ENCODE measurements at places on chromosomes 4 and X.

GRCh38 chr4:2940267-2941137 lies 22.7 kb downstream of the NOP14 start:
- no peak for DNase-seq

DNA sequence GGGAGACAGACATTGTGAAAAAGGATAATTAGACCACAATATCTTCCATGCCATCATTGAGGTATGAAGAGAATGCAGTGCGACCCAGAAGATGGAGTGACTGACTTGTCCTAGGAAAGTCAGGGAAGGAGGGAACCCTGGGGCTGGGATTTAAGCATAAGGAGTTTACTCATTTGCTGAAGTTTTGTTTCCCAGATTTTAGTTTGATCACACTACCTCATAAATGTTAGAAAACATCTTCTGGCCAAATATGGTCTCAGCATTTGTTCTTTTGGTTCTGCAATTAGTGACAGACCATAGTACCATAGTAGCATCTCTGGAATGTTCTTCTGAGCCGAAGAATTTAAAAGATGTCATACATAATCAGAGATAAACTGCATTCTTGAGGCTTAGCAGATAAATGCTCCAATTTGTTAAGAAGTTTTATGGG lies 96.5 kb upstream of the PGRMC2 start:
- no peak for DNase-seq

DNA sequence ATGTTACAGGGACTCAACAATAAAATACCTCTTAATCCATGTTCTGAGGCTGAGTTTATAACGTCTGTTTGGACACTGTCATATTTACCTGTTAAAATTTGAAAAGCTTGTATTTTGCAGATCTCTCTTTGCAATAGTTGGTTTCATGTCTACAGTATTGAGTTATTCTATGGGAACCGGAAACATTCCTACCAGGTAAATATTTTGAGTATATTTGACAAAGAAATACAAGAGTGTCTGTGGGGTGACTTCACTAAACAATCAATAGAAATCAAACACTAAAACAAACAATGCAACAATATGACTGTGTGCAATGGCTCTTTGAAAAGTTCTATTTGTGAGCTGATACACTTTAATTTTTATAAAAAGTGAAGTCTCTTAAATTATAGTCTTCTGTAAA lies 47.7 kb upstream of the CXCL8 start:
- no peak for DNase-seq

DNA sequence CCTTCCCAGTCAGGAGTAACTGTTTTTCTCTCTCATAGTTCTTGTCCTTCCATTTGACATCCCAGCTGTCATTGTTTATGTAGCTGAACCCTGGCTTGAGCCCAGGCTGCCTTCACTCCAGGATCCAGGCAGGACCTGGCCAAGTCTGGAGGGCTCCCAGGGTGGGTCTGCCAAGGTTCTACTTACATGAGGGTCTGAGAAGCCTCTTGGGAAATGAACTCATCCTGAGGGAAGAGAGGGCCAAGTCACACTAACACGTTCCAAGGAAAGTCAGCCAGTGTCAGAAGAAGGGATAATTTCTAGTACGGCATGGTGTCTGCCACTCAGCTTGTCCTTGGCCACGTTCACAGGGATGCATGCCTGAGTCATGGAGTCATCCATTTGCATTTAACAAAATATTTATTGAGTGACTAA lies 54.8 kb upstream of the SRD5A3 start:
- no peak for DNase-seq

DNA sequence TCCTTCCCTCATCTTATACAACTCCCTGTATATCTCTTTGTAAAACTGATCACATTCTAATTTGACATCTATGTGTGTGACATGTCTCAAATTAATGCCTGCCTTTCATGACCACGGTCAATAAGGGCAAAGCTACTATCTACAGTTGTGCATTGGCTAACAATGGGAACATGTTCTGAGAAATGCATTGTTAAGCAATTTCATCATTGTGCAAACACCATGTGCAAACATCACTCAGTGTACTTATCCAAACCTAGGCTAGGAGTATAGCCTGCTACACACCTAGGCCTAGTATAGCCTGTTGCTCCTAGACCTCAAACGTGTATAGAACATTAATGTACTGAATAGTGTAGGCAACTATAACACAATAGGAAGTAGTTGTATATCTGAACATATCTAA lies 95.0 kb downstream of the BANK1 start:
- DNase-seq: no peak
